Activated T-helper 2 cell treated with anti-CD3 and anti-CD28 coated beads, Interferon-gamma antibody, Interleukin-2, Interleukin-4, amounts not matched to agents 10 μg/mL and 5 μg/mL and 100 μg/mL, durations not matched to agents 14 hours and 24 hours and 36 hours (primary cell): ENCODE measurements at places on chromosomes 3 and 15. TPM values are rescaled to one million over a fixed set of nuclear protein-coding genes. Genes with fewer than 3 reads are reported as not detected.

The RLBP1 gene
- 0.21 and 0.52 TPM in 2 replicates for total RNA-seq

DNA sequence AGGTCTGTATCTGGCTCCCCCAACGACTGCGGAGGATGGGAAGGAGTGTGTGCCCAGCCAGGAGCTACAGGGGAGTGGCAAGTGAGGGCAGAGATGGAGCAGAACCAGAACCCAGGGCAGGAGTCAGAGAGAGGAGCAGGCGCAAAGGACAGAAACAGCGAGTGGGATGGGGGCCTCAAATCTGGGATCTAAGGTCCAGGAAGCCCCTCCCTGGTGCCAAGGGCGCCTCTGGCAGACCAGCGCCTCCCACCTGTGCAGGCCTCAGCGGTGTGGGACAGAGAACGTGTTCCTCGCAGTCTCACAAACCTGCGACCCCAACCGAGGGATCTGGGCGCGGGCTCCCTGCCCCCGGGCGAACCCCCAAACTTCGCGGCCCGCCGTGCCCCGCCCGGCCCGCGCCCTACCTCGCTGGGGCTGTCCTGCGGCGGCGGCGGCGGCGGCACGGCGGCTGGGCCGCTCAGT lies 301 bp downstream of the PCBP4 start:
- H3K4me1 ChIP-seq: peaks cover 5% of the 10 kb centered on the region
- peaks cover 6% of the 10 kb centered on the region for H3K36me3 ChIP-seq
- H3K4me3 ChIP-seq: peak overlapping the region; percentile 81
- DNase-seq: no peak
- H3K27me3 ChIP-seq: no peaks in the 10 kb centered on the region
- peak overlapping the region; percentile 64 for H3K27ac ChIP-seq

- H3K27ac ChIP-seq: no peak overlapping the region
- no peak overlapping the region for H3K4me3 ChIP-seq
- H3K4me1 ChIP-seq: no peaks in the 10 kb centered on the region
- H3K36me3 ChIP-seq: no peaks in the 10 kb centered on the region
- no peaks in the 10 kb centered on the region for H3K27me3 ChIP-seq
- DNase-seq: no peak
Observed at GRCh38 chr15:33533197-33533596, 222.4 kb downstream of the RYR3 start.

DNA sequence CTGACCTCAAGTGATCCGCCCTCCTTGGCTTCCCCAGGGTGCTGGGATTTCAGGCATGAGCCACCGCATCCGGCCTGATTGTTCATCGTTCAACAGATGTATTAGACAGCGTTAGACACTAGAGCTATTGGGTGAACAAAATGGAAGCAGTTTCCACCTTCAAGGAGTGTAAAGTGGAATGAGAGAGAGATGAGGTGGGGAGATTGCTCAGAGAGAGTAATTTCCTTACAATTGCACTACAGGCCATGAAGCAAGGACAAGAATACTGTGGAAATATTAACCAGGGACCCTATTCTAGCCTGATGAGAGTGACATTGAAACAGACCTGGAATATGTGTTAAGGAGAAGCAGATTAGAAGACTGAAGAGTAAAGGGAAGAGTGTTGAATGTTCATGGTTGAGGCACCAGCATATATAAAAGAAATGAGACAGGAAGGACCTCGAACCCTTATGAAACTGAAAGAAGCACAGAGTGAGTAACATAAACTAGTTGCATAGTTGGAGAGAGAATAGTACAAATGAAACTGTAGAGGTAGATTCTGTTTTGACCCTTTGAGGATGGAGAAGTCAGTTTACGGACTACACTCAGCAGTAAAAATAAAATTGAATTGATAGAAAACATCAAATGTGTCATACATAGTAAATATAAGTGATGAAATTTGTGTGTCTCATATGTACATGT lies 7.2 kb downstream of the RTF1 start:
- peak overlapping the region; percentile 85 for H3K27ac ChIP-seq
- peaks cover 18% of the 10 kb centered on the region for H3K36me3 ChIP-seq
- H3K27me3 ChIP-seq: no peaks in the 10 kb centered on the region
- peaks cover 31% of the 10 kb centered on the region for H3K4me1 ChIP-seq
- peak overlapping the region; percentile 22 for H3K4me3 ChIP-seq

- no peak overlapping the region for H3K4me3 ChIP-seq
- H3K27me3 ChIP-seq: peaks cover 3% of the 10 kb centered on the region
- peaks cover 6% of the 10 kb centered on the region for H3K36me3 ChIP-seq
- peak overlapping the region; percentile 83 for H3K27ac ChIP-seq
- DNase-seq: no peak
Observed at GRCh38 chr3:188914552-188914951, 257.2 kb upstream of the TPRG1 start.
